Endodermal cell (in vitro differentiated cells): ENCODE measurements at places on chromosomes 13 and 19.

DNA sequence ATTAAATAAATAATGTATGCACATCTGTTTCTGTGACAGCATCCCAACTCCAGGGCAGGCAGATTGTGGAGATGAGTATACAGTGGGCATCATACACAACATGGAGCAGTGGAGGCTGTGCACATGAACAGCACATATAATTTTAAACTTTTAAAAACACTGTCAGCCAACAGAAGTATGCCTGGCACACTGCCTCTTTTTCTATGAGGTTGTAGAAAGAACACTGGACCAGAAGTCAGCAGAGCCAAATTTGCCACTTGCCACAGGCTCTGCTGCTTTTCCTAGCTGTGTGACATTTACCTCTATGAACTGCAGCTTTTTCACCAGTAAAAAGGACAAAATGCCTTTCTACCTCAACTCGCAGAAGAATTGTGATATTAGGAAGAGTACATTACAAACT, 118.7 kb downstream of the FRY start:
- DNase-seq = no peak

DNA sequence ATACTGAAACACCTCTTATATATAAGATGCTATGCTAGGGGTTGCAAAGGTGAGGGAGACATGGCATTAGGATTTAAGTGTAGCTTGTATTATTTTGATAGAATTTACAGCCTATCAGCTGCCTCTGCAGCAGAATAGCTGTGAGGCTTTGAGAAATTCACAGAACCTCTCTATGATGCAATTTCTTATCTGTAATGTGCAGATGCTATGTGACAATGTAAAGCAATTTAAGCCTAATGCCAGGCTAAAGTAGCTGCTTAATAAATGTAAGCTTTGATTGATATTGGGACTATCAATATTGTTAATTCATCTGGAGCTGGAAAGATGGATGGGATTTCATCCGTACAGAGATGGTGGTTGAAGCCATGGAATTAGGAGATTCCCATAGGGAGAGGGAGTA, 1.6 kb downstream of the ADGRE3 start:
- DNase-seq = no peak

GRCh38 chr13:41222259-41222852, 28.0 kb upstream of the KBTBD7 start:
- DNase-seq = peak; percentile 88

DNA sequence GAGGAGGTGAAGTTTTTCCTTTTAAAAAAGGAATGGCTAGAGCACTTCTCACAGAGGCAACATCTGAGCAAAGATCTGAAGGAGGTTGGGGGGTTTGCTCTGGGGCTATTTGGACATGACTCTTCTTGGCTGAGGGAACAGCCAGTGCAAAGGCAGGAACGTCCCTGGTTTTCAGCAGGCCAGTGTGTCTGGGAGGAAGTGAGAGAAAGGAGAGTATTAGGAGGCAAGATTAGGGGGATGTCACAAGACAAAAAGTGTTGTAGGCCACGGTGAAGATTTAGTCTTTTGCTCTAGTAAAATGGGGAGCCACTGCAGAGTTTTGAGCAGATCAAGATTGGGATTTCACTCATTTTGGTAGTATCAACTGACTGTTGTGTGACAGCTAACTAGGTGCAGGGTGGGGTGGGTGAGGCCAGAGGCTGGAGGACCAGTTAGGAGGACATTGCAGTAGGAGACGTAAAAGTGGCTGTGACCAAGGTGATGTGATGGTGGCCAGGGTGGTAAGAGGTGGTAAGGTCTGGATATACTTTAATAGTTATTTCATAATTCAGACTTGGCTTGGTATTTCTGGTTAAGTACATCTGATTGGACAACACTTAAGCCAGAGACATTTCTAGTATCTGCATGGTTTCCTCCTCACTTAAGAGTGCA, 40.6 kb downstream of the WDFY2 start:
- no peak for DNase-seq

DNA sequence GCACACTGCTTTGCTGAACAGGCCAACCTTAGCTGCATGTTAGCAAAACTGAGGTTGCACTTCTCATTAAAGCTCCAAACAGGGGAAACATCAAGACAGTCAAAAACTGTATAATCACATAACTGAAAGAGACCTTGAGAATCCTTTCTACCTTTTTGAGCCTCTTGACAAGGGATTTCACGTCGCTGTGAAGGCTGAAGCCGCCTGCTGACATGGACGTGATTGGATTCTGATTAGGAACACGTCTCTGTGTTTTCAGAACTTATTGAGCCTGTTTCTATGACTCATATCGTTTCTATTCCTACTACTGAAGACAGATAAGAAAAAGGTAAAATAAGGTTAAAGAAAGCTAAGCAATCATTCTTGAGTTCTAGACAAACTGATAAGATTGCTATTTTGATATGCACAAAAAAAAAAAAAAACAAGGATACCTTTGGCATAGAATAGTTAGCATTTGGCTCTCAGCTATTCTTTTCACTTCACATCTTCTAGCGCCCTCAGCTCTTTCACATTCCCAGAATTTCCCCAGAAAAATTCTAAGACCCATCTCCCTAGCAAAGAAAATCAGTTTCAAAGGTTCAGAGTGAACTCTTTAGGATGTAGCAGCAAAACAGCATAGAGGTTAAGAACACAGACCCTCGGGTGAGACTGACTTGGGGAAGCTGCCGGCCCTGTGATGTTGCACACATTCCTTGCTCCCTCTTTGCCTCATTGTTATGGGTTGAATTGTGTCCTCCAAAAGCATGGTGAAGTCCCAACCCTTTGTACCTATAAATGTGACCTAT, 81.6 kb downstream of the DOCK9 start:
- no peak for DNase-seq

DNA sequence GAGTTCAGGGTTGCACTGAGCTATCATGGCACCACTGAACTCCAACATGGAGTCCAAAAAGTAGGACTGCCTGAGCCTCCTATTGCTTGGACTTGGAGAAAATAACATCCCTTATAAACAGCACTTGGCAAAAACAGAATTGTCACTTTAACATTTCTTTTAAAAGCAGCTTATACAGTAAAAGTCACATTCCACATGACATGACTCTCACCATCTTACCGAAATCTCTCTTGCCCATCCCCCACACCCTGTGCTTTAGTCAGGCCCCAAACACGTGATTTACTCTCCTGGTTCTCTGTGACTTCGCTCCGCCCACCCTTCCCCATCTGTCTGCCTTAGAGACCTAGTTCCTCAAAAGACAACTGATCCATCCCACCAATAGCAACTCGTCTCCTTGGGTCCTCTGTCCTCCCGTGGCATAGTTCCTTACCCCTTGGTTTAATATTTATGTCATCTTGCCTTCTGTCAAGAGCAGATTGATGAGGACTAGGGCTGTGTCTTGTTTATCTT, 4.6 kb downstream of the SAFB start:
- DNase-seq = peak; percentile 55

DNA sequence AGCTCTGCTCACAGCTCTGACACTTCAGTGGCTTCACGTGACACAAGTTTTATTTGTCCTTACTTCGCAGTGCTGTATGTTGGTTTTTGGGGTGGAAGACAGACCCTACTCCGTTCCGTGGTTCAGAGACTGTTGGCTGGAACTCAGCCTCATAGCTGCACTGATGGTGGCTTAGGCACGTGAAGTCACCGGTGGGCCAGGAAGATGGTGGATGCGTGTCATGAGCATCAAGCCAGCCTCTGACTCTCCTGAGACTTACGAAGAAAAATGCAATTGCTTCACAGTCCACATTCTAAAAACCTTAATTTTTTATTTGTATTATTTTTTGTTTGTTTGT, 161.4 kb upstream of the SOX1 start:
- no peak for DNase-seq

- no peak for DNase-seq
Measured at GRCh38 chr13:24802074-24802473, 38.1 kb downstream of the RNF17 start.

- DNase-seq = peak; percentile 83
Measured at GRCh38 chr19:53958168-53958571, 4.6 kb upstream of the CACNG8 start.

DNA sequence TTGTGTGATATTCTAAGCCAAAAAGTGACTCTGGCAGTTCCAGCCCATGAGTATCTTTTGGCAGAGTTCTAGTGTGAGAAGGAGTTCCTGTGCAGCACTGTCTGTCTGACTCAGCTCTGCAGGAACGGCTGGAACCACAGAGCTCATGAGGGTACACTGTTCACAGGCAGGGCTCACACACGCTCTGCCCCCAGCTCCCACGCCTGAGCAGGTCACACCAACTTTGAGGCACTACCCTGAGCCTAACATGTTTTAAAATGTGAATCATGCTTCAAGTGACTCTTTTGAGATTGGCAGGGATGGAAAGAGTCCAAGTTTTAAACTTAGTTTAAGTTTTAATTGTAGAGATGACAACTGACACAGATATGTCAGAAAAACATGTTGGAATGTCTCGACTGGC, 1203.3 kb downstream of the UQCRFS1 start:
- no peak for DNase-seq

- DNase-seq = peak; percentile 57
Measured at GRCh38 chr19:36973021-36973843, 57.1 kb downstream of the ZNF568 start.
